Skeletal muscle cell (primary cell): ENCODE measurements at places on chromosomes 7 and 10.
A peak's percentile ranks its signal among the peaks of the same experiment; 100 is the strongest.

- no peak for DNase-seq
These were observed 11.7 kb downstream of the ARHGAP19 start for GRCh38 chr10:97280783-97281182.

DNA sequence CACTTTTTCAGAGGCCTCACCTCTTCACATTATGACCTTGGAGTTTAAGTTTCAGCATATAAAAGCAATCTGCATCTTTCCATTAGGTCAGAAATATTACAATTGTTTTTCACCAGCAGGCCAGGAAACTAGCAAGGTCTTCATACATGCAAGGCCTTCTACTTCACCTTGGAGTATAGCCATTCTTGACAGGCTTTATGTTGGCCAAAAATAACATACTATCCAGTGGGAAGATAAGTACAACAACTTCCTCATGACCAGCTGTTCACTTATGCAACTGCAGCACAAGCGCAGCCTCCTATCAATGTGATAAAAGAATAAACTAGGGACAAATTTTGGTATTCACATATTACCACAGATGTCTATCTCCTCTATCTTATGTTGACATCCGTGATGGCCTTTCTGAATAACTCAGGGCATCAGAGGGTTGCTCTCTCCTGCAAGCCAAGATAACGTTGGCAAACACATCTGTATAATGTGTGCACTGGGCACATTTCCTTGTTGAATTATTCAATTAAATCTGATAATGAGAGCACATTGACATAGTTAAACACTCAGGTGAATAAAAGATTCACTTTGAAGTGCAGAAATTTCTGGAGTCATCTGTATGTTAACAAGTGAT, 239.8 kb downstream of the FZD1 start:
- DNase-seq: peak; percentile 20

GRCh38 chr7:121273467-121274167, 55.2 kb upstream of the WNT16 start:
- DNase-seq: no peak

- peak; percentile 94 for DNase-seq
These were observed 649.1 kb downstream of the TNS3 start for GRCh38 chr7:46932676-46933424.

GRCh38 chr7:108423089-108423989, 32.9 kb downstream of the NRCAM start:
- no peak for DNase-seq

GRCh38 chr7:14639329-14639728, 263.2 kb downstream of the DGKB start:
- DNase-seq: no peak

GRCh38 chr10:29358010-29358616, 69.2 kb downstream of the LYZL1 start:
- no peak for DNase-seq

DNA sequence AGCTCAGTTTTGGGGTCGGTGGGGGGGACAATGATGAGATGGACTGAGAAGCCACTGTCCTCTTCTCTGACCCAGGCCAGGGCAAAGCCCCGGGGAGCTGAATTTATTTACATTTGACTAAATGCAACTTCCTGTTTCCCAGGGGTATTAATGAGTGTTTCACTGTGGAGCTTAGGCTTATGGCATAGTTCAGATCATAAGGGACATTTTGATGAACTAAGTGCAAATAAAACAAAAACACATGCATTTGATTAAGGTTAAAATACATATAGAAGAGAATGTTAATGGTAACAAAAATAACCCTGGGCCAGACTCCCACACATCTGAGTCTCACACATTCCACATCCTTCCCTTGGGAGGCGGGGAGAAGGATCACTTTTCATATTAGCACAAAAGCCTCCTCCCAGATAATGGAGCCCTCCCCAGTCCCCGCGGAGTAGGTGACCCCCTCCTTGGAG, 320.6 kb downstream of the FRMD4A start:
- DNase-seq: peak; percentile 63

- DNase-seq: no peak
These were observed 40.8 kb downstream of the HK1 start for GRCh38 chr10:69318867-69319727.

GRCh38 chr10:16478801-16479200, 42.0 kb downstream of the PTER start:
- DNase-seq: no peak

GRCh38 chr7:27586825-27587224, 75.9 kb downstream of the HIBADH start:
- no peak for DNase-seq

DNA sequence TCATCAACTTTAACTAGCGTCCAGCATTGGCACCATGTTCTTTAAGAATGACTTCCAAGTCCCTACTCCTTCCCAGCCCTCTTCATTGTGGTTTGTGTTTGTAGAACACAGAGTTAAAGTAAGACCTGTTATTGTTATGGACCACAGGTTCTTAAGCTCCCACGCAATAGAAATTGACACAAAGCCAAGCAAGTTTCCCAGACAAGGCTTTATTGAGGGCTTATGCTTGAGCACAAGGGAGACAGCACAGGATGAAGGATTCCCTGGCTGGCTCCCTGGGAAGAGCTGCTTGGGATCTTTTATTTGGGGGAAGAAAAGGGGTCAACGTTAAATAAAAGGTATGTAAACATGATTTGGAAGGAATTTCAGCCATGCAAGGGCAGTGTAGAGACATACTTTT, 44.3 kb upstream of the PRKCQ start:
- no peak for DNase-seq

- DNase-seq: no peak
These were observed 126.1 kb upstream of the AGR3 start for GRCh38 chr7:17007841-17008240.

GRCh38 chr10:17225808-17226207, 2.2 kb upstream of the VIM start:
- no peak for DNase-seq

DNA sequence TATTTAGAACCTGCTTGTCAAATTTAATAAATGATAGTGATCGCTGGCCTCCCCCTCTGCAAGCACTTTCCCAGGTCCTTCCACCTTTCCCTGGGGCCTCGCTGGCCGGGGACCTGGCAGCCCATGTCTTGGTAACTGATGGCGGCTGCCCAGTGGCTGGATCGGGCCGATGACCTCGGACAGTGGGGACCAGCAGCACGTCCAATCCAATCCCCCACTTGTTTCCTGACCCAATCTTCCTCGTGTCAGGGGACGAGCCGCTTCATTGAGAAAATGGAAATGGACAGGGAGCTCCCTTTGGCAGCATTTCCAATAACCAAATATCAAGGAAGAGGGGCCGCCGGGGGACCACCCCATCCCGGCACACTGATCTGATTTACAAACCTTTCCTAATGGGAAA, 17.2 kb downstream of the EBF3 start:
- DNase-seq: no peak

GRCh38 chr10:29329420-29329819, 40.5 kb downstream of the LYZL1 start:
- peak; percentile 41 for DNase-seq

DNA sequence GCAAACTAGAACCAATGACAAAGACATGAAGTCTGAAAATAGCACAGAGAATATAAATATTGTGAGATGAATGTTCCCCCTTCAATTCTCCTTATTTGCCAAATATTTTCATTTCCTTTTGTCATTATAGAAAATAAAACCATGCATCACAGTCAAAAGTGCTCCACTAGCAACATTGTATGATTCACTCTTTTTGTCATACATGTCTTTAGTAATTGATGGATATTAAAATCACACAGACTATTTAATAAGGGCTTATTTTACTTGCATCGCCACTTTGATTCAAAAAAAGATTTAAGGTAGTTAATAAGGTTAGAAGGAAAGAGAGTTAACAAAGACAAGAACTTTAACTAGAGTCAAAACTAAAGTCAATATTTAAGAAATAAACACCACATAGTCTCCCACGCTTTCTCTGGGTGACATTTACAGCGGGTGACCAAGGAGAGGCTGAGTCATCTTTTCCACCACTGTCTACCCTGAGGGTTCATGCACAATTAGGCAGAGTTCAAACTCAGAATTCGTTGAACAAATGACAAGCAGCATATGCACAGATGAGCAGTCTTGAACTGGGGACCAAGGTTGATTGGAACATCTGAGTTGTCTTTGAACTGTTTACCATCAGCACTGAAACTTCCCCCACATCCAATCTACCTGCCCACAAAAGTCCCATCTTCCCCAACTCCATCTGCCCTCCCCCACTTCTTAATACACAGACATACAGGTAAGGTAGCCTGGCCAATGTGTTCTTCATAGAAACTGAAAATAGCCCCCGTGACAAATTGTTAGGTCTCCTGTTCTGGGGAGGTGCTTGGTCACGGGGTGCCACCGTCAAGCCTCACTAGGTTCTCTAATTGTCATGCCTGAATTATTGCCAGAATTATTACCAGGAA, 42.5 kb downstream of the C7orf25 start:
- DNase-seq: no peak

GRCh38 chr7:831596-832166, 595 bp upstream of the SUN1 start:
- peak; percentile 57 for DNase-seq

- DNase-seq: no peak
These were observed 659.5 kb upstream of the MBL2 start for GRCh38 chr10:53432035-53432434.

DNA sequence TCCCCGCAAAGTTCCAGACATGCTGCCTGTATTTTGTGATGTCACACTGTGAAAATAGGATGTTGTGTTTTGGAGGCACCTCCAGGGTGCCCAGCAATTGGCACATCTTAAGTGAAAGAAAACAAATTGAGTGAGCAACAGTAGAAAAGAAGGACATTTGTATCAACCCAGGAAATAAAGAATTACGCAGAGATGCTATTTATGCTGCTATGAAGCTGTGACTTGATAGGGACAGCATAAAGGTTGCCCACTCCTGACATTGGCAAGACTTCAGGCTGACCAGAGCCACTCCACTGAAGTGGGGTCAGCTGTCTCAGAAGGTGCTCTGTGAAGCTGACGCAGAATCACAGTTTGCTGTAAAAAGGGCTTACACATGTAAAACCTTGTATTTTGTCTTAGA, 729.9 kb upstream of the GALNT17 start:
- DNase-seq: no peak

DNA sequence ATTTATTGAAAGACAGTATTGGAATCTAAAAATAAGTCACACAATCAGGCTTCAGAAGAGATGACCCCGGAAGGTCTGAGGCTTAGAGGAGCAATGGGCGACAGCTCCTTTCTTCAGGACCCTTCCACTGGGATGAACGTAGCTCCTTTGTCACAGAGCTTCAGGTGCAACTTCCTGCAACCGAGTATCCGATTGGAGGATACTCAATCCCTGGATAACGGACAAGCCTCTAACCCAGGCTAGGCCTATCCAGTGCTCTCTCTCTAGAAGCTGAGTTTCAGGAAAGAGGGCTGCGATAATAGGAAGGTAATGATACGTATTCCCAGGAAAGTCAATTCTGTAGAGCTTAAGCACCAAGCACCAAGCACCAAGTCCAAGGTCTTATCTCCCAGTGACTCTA, 349.4 kb upstream of the NPSR1 start:
- DNase-seq: no peak

DNA sequence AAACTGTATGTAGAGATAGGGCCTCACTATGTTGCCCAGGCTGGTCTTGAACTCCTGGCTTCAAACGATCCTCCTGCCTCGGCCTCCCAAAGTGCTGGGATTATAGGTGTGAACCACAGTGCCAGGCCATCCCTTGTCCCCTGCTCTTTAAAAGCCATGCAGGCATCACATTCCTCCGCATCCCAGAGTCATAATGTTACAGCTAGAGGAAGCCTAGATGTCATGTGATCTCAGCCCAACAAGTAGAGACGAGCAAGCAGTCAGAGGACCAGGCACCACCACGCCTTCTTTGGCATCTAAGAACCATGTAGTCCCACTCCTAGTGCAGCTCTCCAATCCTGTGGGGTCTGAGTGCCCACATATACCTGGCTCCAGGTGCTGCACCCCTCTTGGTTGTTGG, 13.1 kb downstream of the PODXL start:
- no peak for DNase-seq

- DNase-seq: no peak
These were observed 29.5 kb upstream of the HSPB1 start for GRCh38 chr7:76272851-76273497.

- no peak for DNase-seq
These were observed 45.6 kb upstream of the SUN1 start for GRCh38 chr7:786472-787255.
